Stimulated activated CD4-positive, alpha-beta T cell treated with anti-CD3 and anti-CD28 coated beads, Interleukin-4, amount 100 ng/mL, for 24 hours (primary cell): ENCODE measurements at places on chromosomes 7 and 10.

- DNase-seq = no peak
Observed at GRCh38 chr7:123492485-123492884, 41.9 kb downstream of the IQUB start.

GRCh38 chr10:78513986-78514385 lies 480.3 kb downstream of the RPS24 start:
- no peak for DNase-seq

DNA sequence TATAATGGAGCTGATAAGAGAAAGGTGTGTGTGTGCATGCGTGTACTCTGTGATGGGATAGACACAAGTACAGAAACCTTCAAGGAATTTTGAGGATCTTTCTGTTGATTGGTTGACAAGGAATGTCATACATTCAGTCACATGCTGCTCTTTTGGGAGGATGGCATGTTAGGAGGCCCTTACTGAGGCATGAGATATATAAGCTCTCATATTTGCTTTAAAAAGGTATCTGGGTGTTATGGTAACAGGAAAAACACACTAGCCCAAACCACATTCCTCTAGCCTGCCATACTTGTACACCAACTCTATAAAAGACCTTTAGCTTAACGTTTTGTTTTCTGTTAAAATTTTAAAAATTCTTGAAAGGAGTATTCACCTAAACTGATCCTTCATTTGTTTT lies 72.5 kb upstream of the EGFR start:
- no peak for DNase-seq

DNA sequence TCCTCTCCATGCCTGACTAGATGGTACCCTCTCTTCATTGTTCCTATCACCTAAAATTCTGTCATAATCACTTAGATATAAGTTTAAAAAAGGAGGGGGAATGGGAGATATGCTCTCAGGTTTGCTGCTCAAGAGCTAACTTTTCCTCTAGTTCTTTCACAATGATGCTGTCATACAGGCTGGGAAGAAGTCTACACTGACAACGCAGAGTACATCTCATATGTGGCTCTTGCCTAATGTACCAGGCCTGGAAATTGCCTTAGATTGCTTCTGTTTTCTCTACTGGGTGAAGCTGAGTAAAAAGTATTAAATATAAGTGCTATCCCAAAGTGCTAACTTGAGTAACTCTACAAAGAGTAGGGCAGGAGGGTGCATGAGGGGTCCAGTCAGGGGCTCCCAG lies 43.8 kb upstream of the BET1 start:
- DNase-seq = no peak

DNA sequence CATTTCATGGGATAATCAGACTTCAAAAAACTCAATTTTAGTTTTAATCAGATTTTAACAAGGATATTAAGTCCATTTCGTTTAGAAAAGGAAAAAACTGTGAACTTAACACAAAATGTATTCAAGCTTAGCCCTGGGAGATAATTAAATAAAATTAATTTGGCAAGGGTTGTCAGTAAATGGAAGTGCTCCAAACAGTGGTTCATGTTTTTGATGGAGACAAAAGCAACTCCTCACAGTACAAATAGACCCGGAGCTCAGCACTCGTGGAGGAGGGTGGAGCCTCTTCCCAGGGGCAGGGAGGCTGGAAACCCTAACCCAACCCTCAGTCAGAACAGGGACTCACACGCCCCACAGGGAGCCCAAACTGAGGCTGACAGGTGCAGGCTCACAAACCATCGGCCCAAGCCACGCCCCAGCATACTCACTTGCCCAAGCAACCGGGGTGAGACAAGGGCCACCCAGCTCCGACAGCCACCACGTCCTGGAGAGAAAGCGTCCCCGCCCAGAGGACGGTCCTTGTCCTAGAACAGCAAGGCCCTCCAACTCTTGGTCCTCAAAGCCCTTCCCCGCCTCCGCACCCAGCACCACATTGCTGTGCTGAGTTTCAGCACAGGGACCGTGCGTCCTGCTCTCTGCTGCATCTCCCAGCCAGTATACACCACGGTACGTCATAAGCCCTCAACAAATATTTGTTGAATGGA lies 39.8 kb downstream of the MAD1L1 start:
- DNase-seq = no peak

DNA sequence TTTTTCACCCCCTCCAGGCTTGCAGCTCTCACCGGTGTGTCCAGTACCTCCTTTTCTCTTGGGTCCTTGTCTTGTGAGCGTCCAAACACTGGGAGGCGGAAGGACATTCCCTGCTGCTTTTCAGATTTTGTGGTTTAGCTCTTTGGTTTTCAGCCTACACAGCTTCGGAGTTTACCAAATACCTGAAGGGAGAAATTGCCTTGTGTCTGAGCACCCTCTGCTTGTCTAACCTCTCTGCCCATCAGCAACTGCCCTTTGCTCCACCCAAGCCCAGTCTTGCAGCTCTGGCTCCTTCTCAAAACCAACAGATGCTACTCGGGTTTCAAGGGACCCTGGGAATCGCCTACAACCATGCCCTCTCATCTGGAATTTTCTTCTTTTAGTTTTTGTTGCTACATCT lies 519.1 kb upstream of the IGFBP3 start:
- DNase-seq = no peak

DNA sequence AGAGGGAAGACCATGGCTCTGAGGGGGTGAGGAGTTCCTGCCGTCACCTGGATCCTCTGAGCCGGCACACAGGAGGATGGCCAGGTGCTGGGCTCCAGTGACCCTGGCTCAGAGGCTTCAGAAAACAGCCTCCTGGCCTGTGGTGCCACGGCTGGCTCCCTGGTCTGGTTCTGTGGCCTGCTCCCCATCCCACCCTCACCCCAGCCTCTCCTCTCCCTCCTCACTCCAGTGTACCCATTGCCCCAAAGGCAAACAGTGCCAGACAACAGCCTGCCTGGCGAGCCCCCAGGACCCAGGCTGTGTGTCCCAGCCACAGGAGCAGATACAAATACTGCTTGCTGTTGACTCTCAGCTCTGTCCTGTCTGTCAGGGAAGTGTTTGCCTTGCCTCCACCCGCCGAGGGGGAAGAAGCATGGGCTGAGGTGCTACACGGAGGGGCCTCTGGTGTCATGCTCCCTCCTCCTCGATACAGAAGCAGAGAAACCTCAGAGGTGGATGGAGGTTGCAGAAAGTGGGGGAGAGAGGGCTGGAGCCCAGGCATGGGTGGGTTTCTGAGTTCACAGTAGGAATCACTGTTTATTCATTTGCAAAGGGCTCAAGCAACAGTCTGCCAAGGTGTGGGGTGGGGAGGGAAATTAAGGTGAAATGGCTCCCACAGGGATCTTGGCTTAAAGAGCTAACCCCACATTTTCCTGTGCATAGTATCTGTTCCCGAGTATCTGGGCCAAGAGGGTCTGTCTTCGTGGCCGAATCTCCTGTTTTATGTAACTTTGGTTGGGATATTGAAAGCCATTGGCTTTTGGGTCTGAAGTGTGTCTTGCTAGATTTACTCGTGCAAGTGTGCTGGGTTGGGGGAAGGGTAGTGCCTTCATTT lies 5.5 kb downstream of the ADRA2A start:
- no peak for DNase-seq

DNA sequence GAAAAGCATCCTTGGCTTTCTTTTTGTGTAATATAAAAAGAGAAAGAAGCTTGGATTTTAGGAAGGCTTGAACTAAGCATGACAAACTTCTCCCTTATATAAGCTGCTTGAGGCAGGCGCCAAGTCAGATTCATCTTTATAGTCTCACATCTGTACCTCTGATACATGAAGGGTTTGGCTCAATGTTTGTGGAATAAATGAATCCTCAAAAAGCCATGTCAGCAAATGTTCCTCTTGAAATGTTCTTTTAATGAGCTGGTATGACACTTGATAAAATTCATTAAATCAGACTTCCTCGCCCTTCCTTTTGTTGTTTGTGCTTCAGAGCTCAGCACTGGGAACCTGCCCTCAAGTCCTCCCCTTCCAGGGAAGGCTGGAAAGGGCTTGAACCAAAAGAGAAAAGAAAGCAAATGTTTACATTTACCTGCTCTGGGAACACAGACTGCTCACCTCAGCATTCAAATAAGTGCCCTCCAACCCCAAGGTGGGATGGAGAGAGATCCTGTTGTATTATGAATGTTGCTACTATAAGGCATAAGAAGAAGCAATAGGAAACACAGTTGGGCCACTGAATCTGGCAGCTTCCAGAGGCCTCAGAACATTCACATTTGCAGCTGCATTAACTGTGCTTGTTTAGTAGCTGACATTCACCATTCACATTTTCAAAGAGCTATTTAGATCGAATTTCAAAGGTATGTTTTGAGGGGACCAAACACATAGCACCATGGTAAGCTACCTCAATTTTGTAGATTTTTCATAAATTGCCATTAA lies 212.6 kb downstream of the CACNA2D1 start:
- DNase-seq = no peak

GRCh38 chr10:121510201-121510771 lies 88.0 kb downstream of the FGFR2 start:
- no peak for DNase-seq

- DNase-seq = no peak
Observed at GRCh38 chr7:113267885-113268284, 149.5 kb upstream of the SMIM30 start.
